ENCODE measurements at places on chromosomes 12 and 14. TPM values are rescaled to one million over a fixed set of nuclear protein-coding genes. Genes with fewer than 3 reads are reported as not detected.

KANSL2 gene
- total RNA-seq: 54.4 TPM

DNA sequence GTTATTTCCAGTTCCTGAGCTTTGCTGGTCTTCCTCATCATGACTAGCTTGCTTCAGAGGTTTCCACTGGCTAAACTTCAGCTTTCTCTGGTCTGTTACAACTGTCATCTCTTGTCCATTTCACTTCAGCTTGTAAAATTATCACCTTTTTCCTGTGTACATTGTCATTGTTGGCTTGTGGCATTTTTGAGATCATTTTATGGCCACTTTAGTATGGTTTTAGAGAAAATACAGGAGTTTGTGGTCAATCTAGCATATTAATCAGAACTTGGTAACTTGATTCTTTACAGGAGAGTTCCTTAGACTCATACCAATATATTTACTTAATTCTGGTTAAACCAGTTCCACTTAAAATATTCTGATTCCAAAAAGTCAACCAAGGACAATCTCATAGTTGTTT lies 235.9 kb upstream of the KITLG start:
- no peak for DNase-seq

WSCD2 gene
- not detected for total RNA-seq

DNA sequence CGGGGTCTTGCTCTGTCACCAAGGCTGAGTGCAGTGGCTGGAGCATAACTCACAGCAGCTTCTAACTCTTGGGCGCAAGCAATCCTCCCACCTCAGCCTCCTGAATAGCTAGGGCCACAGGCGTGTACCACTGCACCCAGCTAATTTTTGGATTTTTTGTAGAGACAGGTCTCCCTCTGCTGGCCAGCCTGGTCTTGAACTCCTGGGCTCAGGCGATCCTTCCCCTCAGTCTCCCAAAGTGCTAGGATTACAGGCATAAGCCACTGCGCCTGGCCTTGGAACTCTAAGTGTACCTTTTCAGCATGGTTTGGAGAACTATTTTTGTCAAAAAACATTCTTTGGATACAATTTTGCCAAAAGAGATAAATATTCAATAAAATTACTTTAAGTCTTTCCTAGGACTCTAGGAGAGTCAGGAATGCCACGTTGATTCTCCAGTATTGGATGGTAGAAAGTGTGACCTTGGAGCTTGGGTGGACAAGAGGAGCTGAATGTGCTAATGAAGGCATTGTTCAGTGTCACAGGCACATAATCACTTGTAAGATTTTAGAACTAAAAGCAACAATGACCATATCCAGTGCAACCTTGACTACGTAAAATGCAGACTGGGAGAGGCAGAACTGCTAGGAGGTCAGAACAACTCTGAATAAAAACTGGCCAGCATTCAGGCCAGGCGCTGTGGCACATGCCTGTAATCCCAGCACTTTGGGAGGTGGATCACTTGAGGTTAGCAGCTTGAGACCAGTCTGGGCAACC lies 2.8 kb downstream of the SRSF9 start:
- DNase-seq: peak; percentile 18

DNA sequence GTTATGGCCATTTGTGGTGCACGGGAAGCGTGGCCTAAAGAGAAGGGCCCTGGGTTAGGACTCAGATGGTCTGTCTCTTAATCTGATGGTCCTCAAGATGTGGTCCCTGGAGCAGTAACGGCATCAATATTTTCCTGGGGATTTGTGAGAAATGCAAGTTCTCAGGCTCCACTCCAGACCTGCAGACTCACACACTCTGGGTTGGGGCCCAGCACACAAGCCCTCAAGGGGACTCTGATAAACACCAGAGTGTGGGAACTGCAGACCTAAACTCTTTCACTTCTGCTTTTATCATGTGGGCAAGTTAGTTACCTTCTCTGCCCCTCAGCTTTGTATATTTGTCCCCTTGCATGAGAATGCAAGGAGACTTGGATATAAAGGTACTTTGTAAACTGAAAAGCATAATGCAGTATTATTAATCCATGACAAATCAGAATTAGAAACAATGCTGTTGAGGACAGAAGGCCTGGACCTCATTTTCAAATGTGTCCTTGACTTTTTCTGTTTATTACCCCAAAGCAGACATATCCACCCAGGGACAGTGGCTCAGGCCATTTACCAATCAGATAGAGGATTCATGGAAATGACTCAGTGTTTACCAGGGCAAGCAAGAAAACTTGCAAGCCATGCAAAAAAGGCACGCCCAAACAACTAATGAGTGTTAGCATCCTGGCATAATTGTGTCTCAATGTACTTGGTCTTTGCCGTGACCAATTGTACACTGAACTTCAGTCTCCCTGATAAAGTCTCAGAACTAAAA lies 157.0 kb downstream of the ASCL1 start:
- DNase-seq: no peak

DNA sequence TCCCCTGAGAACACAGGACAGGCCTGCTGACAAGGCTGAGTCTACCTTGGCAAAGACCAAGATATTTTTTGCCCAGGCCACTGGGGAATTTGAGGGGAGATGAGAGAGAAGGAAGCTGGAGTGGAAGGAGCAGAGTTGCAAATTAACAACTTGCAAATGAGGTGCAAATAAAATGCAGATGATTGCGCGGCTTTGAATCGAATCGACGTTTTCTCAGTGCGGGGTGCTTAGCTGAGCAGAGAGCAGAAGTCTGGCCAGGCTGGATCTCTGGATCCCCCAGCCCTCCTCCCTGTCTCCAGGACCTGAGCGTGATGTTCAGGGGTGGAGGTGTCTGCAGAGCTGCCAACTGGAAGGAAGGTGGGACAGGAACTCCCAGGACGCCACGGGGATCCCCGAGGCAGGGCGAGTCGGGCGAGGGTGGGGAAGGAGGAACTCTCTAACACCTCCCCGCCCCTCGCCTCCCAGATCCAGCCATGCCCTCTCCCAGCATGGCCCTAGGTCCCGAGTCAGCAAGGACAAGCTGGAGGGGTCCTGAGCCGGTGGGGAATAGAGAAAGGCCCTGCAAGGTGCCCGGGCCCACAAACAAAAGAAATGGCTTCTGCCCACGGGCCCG lies 527 bp upstream of the CARMIL3 start:
- DNase-seq: no peak

RNU7-1 gene
- not detected for total RNA-seq

DNA sequence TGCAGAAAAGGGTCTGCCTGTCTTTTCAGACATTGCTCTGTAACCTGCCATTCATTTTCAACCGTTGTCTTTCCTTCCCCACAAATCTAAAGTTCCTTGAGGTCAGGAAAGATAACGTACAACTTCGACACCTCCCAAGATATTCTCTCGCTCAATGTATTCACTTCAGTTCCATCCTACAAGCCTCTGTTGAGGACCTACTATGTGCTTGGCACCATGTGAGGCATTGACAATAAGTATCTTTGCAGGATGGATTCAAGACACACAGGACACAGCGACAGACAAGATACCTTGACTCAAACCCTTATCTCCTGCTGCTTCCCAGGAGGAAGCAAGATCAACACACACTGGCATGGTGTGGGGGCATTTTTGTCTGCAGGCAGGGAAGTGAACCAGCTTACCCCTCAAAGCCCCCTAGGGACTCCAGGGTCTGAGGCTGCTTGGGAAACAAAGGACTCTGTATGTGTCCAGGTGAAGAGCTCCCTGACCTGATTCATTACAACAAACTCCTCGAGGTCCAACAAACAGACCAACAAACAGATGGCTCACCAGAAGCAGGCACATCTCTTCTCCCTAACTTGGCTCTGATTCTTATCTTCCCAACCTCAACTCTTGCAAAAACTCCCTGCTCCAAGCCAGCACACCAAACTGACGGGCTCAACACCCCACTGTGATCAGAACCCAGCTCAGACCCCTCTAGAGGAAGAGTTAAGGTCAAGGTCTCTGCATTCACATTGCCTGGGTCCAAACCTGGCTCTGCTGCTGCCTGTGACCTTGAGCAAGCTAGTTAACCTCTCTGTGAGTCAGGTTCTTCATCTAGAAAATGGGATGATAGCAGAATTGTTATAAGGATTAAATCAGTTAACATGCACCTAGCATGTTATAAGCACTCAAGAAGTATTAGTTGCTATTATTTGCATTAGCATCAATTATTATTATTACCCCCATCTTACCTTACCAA lies 6.3 kb downstream of the NUAK1 start:
- no peak for DNase-seq

A2M gene
- total RNA-seq: 2.0 TPM

DNA sequence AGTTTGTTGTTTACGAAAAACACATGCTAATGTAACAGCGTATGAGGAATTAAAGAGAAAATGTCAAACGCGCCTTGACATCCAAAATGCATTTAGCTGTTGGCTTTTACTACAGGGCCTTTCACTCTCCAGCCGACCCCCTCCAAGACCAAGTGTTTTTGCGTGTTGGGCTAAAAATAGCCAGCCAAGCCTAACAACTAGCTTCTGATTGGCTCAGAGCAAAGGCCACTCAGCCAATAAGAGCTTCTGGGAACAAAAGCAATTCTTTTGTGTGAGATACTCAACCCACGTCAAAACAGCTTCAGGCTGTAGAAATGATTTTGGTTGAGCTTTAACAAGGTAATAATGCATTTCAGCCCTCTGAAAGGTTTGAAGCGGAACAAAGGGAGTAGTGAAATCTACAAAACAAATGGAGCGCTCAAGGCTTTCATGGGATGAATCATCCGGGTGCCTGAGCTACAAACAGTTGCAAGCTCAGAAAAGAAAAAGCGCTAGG lies 198.7 kb upstream of the DCN start:
- peak; percentile 24 for DNase-seq

ETFBKMT gene
- 3.7 TPM for total RNA-seq

ALG10 gene
- total RNA-seq: 21.6 TPM

OVCH1 gene
- 0.65 TPM for total RNA-seq

GRCh38 chr14:101402936-101403660 lies 158.2 kb upstream of the DIO3 start:
- no peak for DNase-seq

DNA sequence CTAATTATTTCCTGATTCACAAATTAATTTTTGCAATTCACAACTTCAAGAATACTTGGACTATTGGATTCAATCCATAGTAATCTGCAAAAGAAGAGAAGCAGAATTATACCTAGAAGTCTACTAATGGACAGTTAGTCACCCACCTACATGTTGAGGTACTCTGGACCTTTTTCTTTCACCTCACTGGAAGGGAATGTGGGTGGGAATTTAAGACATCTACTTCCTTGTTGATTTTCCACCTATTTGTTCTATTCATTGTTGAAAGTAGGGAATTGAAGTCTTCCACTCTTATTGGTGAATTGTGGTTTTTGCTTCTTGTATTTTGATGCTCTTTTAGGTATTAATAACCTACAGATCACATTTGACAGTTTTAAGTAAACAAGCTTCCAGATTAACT lies 11.0 kb downstream of the RESF1 start:
- no peak for DNase-seq

DNA sequence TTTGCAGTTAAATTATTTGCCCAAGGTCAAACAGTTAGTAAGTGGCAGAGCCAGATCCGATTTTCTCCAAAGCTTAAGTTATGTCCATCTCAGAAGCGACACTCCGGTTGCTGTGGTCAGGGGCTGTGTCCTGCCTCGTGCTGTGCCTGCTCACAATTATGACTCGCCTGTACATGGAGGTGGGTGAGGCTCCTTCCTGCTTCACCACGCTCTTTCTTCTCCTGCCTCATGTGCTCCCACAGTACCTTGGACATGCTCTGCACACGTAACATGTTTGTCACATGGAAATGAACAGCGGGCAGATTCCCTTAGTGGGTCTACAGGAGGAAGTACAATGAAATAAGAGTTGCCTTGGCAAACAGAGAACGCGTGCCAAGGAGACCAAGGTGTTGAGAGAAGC lies 62.2 kb upstream of the CCND2 start:
- DNase-seq: no peak

DNA sequence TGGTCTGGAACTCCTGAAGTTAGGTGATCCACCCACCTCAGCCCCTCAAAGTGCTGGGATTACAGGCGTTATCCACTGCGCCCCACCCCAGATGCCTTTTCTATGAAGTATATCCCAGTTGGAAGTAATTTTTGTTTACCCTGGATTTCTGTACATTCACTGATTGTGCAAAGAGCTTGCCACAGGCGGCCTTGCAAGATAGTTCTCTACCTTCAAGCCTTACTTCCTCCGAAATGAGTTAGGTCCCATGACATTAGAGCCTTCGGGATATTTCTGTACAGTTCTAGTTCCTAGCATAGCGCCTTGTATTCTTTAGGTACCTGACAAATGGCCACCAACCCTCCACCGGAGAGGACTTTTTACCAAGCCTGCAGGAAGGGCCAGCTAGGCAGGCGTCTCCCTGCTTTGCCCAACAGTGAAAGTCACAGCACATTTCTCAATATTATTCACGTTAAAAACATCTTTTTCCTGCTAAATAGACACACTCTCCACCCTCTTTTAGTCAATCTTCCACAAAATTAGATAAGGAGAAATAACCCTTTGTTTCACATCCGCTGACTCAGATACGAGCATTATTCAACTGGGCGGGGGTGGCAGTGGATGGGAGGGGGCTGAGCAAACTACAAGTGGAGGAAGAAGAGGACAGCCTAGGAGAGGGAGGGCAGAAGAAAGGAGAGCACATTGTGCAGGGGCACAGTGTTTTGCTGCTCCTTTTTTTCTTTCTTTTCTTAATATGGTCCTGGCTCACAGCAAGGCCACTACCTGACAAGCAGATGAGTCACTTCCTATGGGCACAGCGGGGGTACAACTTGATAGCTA lies 40.0 kb upstream of the CAPRIN2 start:
- no peak for DNase-seq

RNU4-1 gene
- total RNA-seq: 6,474 TPM

- DNase-seq: no peak
These were observed 25.7 kb downstream of the PHETA1 start for GRCh38 chr12:111343181-111343580.

A2ML1 gene
- 0.19 TPM for total RNA-seq

- no peak for DNase-seq
These were observed 20.7 kb upstream of the PRMT8 start for GRCh38 chr12:3470296-3470695.

ENDOU gene
- not detected for total RNA-seq

SCN8A gene
- 8.1 TPM for total RNA-seq

GLT1D1 gene
- total RNA-seq: 5.7 TPM

PDZRN4 gene
- total RNA-seq: 0.11 TPM

DNA sequence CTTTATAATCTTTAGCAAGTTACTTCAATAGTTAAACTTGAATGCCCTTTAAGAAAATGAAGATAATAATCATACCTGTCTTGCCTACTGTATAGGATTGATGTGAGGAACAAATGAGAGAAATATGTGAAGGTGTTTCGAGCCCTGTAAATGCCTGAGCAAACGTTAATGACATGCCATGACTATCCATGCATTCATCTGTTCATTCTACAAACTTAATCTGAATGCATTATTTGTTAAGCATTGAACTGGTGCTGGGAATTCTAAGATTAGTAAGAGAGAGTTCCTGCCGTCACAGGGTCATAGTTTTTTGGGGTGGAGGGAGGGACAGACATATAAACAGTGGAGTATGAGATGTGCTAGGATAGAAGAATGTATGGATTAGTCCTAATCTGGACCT lies 111.5 kb upstream of the PRICKLE1 start:
- no peak for DNase-seq

- no peak for DNase-seq
These were observed 5.6 kb downstream of the CDCA4 start for GRCh38 chr14:105015242-105015641.

SIX6 gene
- total RNA-seq: not detected

JAG2 gene
- total RNA-seq: 3.8 TPM

ADAM21 gene
- total RNA-seq: 0.12 TPM

- DNase-seq: no peak
These were observed 254.5 kb upstream of the CAND1 start for GRCh38 chr12:67014642-67015041.

GRCh38 chr12:76085520-76085868 lies 1.0 kb upstream of the NAP1L1 start:
- DNase-seq: no peak

GRCh38 chr12:129871991-129872972 lies 31.5 kb downstream of the TMEM132D start:
- DNase-seq: no peak

- DNase-seq: no peak
These were observed 27.0 kb downstream of the LRCOL1 start for GRCh38 chr12:132583411-132583710.

Measured in progenitor cell of endocrine pancreas (in vitro differentiated cells).